ENCODE measurements at places on chromosomes 1 and 21.
A peak's percentile ranks its signal among the peaks of the same experiment; 100 is the strongest.

DNA sequence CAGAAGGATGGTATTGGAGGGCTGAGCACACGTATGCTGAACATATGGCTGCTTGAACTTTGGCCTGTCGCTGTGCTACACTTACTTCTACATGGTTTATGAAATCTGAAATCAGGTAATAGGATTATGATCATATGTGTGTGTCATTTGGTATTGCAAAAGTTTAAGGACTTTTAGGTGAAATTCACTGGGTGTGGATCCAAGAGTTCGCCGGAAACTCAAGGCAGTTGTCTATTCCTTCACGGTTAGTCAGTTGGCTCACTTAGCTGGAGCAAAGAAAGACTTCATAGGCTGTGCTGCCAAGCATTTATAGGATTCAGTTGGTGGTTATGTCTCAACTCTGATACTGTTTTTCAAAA is 927 bp downstream of the UAP1 start:
- DNase-seq, result no peak

DNA sequence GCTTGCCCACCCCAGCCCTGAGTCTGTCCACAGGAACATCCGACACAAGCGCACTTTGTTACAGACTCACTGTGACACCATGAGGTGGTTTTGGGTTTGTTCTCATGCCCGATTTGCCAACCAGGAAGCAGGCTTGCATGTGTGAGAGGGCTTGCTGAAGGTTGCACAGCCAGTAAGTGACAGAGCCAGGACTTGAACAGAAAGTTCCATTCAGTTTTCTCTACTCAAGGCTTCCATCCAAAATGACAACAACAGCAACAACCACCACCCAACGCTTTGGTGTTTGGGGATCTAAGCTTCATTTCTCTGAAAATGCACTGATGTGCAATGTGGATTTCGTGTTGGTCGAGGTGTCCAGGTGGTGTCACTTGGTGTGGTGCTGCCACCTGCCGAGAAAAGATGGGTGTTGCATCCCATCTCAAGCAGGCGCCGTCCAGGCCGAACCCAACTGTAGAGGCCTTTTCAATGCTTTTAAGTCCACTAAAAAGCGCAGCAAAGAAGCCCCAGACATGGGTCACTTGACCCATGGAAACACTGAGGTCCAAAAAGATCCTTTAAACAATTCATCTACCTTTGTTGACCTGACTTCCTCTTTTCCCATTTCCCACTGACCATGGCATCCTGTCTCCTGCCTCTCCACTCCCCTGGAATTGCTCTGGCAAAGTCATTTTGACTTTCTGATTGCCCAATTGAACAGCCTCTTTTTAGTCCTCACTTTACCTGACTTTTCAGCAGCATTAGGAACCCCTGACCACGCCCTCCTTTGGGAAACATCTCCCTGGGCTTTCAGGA is 12.2 kb downstream of the CITED4 start:
- peak; percentile 64 for DNase-seq

DNA sequence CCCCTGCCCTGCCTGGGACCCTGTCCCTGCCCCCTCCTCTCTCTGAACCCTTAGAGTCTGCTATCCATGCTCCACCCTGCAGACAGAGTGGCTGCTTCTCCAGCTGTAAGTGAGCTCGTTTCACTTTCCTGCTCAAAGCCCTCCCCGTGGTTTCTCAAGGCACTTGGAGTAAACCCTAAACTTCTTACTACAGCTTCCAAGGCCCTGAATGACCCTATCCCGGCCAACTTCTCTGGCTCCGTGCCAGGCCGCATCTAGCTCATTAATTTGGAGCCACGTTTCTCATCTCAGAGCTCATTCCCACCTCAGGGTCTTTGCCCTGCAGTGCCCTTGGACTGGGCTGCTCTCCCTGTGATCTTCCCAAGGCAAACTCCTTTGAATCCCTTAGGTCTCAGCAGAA is 235.1 kb upstream of the RUNX1 start:
- DNase-seq, result no peak

DNA sequence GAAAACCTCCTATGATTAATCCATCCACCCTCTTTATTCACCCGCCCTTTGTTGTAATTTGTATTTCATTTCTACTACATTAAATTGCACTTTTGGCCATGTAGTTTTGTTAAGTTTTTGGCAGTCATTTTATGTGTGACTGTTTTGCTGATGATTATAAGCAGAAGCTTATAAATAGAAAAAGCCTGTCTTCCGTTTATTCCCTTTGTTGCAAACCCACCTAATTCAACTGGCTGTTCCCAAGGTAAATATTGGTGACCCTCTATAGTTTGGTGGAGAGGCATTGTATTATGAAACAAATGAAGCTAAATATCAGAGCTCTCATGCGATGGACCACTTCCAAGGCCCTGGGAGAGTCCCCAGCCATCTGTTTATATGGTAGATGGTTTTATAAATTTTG is 36.7 kb upstream of the IGSF3 start:
- DNase-seq, result no peak

DNA sequence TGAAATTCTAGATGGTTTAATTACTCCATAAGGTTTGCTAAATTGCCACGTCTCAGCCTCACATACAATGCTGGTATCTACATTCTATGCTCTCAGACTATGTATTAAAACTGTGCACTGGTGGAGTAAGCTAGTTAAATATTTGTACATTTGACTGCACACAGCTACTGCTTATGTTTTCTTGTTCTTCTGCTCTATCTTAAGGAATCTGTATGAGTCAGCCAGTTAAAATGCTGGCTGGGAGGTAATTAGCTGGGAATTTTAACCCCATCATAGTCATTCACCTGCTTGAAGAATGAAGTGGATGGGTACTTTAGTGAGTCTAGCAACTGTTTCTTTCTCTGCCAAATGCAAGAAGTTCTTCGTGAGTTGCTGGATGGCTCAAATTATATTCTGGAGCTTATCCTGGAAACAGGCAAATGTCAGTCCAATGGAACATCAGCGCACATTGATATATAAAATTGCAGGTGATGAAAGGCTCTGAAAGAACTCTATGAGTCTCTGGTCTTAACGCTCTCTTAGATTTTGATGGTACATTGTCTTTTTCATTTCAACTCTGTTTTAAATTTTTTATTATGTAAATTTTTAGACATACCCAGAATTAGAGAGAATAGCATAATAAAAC is 83.4 kb downstream of the BACH1 start:
- no peak for DNase-seq

DNA sequence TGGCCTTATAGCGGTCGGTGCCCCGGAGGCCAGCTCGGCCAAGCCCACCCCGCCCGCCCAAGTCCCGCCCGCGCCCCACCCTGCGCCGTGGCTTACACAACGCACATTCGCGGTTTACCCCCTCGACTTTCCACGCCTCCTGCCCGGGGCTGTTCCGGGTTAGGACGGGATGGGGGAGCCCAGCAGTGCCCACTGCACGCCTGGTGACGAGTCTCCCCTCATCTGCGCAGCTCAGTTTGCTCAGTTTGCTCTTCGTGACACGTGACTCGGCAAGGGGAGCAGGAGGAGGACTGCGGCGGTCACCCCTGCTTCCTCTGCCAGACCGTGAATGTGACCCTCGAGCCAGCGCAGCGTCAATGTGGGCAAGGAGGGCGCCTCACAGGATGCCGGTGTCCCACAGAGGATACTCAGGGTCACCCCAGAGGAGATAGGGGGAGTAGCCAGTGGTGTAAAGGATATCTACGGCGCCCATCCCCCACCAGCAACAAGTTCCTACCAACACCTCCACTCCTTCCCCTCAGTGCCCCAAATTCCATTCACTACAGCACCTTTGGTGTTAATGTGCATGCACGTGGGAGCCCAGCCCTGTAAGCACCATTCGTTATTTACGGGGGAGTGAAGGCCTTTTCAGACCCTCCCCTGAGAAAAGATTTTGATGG is 350 bp upstream of the S100A6 start:
- no peak for DNase-seq

GRCh38 chr1:53638360-53639035 is 100.5 kb downstream of the GLIS1 start:
- no peak for DNase-seq

GRCh38 chr1:72892461-72892860 is 610.1 kb upstream of the NEGR1 start:
- DNase-seq, result no peak

DNA sequence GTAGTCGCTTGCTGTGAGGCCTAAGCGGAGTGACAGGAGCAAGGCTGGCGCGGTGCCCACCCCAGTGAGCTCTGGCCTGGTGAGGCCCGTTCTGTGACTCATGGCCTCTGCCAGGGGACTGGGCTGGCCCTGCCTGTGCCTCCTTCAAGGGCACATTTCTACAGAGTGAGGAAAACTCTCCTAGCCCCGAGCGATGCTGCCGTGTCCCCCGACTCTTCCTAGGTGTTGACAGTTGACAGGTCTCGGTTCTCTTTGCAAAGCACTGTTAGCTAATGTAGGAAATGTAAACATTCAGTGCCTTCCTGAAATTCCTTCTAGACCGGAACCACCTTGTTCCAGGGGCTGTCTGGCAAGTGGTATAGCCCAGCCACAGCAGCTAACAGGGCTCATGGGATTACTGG is 43.9 kb downstream of the ABCG1 start:
- DNase-seq, result no peak

DNA sequence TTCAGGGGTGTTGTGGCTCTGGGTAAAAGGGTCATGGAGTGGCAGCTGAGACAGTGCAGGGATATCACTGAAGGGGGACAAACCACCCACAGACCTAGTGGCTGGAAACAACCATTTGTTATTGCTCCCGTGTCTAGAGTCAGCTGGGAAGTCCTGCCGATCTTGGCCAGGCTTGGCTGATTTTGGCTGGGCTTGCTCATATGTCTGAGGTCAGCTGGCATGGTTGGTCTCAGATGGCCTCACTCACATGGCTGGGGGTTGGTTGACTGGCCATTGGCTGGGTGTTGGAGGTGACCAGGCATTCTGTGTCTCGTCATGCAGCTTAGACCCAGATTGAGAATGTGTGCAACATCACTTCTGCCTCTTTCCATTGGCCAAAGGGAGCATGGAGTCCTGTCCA is 203.8 kb upstream of the POU3F1 start:
- DNase-seq, result no peak

- no peak for DNase-seq
These were observed 738.5 kb upstream of the CHRM3 start for GRCh38 chr1:238647877-238648276.

- DNase-seq, result no peak
These were observed 11.9 kb downstream of the PTP4A2 start for GRCh38 chr1:31926252-31926651.

DNA sequence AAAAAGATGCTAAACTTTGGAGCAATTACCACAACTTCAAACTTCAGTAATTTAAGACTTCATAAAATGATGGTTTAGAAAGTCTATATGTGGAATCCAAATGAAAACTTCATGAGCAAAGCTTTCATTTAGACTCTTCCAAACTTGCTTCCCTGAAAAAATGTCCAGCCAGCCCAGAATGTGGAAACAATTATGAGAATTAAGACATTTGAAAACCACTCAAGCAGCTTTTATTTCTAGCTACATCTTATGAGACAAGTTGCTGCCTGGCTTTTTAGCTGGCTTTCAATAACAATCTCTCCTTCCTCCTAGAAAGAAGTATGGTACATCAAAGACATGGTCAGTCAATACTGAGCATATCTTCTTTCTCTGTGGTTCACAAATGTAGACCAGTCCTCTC is 21.8 kb downstream of the LPAR3 start:
- DNase-seq, result no peak

GRCh38 chr1:115506924-115507589 is 134.7 kb upstream of the VANGL1 start:
- no peak for DNase-seq

DNA sequence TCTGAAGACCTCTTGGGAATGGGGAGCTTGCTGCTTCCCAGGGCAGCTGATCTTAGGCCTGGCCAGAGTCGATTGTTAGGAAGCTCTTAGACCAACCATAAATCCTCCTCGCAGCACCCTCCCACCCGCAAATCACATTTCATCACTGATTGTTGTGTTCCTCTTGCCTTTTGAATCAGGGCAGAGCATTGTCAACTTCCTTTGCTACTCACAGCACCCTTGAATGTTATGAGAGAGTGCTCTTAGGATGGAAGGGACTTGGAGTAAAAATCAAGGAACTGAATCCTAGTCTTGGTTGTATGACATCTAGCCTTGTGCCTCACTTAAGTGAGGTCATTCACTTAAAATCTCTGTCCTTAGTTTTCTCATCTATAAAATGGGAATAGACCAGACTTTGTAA is 3.0 kb downstream of the VASH2 start:
- DNase-seq, result no peak

- no peak for DNase-seq
These were observed 5.3 kb downstream of the KTI12 start for GRCh38 chr1:52028328-52028727.

DNA sequence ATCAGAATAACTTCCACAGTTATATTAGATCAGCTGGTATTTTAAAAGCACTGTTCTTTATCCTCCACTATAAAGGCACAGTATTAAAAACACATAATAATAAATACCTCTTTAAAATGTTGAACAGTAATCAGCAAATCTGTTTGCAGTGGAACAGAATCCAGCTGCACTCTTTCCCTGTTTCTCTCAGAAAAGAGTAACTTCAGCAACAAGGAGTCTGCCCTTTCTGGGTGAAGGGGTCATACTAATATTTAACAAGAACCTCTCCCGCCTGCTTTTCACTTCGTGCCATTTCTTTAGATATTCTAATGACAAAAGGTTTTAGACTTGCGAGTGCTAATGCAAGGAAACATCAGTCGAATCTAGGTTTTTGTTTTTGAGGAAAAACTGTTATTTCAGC is 194.2 kb upstream of the FMN2 start:
- DNase-seq, result no peak

DNA sequence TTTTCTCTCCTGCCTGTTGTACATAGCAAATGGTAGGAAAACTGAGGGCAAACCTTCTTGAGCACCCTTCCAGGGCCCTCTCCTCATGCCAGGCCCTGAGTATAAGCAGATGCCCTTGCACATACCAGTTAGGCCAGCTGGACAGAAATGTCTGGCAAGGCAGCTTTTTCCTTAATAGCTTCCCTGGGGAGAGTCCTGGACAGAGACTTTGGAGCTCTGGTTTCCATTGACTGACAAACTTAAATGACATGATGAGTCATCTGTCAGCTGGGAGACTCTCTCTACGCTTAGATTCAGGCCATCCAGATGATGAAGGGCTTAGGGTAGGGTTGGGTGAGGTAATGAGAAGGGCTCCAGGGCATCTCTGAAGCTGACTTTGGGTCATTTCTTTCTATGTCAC is 317.5 kb downstream of the ASTN1 start:
- DNase-seq, result no peak

DNA sequence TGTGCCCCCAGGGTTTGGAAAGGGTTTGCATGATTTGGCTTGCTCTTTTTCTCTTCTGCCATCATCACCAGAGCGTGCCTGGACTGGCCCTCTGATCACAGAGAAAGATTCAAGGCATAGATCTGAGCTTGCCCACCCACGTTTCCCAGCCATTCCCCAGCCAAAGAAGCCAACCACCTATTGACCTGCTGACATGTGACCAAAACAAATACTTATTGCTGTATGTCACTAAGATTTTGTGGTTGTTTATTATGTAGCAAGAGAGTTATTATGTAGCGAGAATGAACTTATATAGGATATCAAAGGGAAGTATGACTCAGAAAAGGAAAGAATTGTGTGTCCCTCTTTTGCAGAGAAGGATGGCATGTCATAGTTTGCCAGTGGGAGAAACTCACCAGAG is 59.9 kb downstream of the UBE2U start:
- no peak for DNase-seq

All from GM19239 (cell line).